ENCODE measurements at places on chromosomes 16 and 17. TPM values are rescaled to one million over a fixed set of nuclear protein-coding genes. Genes with fewer than 3 reads are reported as not detected.

MYL4 gene
- 0.08 TPM for total RNA-seq

VASN gene
- 34.6 TPM for total RNA-seq

PDE6G gene
- 0.35 TPM for total RNA-seq

PDILT gene
- not detected for total RNA-seq

P2RX5 gene
- total RNA-seq, result 0.38 TPM

HOXB3 gene
- total RNA-seq, result 2.6 TPM

IL17C gene
- not detected for total RNA-seq

RPL13 gene
- 3,770 TPM for total RNA-seq

HSPB9 gene
- total RNA-seq, result not detected

SLC2A4 gene
- 0.08 TPM for total RNA-seq

MYH1 gene
- total RNA-seq, result not detected

LGALS9B gene
- not detected for total RNA-seq

SCARF1 gene
- total RNA-seq, result 0.23 TPM

TVP23C gene
- total RNA-seq, result 27.1 TPM

PLA2G10 gene
- total RNA-seq, result not detected

FAM171A2 gene
- 2.5 TPM for total RNA-seq

PIK3R5 gene
- total RNA-seq, result not detected

NKD1 gene
- total RNA-seq, result under 0.01 TPM

C17orf107 gene
- 7.4 TPM for total RNA-seq

SLC12A3 gene
- total RNA-seq, result under 0.01 TPM

SLFN12L gene
- under 0.01 TPM for total RNA-seq

PROCA1 gene
- 0.90 TPM for total RNA-seq

MYH3 gene
- 0.30 TPM for total RNA-seq

KRTAP4-3 gene
- total RNA-seq, result not detected

CCL4L2 gene
- total RNA-seq, result not detected

KRTAP9-8 gene
- not detected for total RNA-seq

TMC7 gene
- 0.12 TPM for total RNA-seq

PIRT gene
- not detected for total RNA-seq

UTS2R gene
- total RNA-seq, result not detected

TPSG1 gene
- total RNA-seq, result not detected

AATK gene
- total RNA-seq, result 0.15 TPM

NR1D1 gene
- 0.90 TPM for total RNA-seq

RBFOX1 gene
- total RNA-seq, result not detected

TNS4 gene
- not detected for total RNA-seq

KRT16 gene
- 0.35 TPM for total RNA-seq

NPIPA3 gene
- 1.2 TPM for total RNA-seq

KRT25 gene
- not detected for total RNA-seq
